ENCODE measurements at places on chromosomes 11 and 22. TPM values are rescaled to one million over a fixed set of nuclear protein-coding genes. Genes with fewer than 3 reads are reported as not detected.

Gene OR10D3
- not detected for total RNA-seq

Gene FZD4
- not detected for total RNA-seq

Gene OR8D4
- total RNA-seq: not detected

Gene APOL6
- total RNA-seq: 7.7 TPM

Gene NXPE2
- not detected for total RNA-seq

Gene MRGPRX3
- total RNA-seq: not detected

Gene ARHGAP42
- 3.1 TPM for total RNA-seq

Gene CHRM4
- 0.42 TPM for total RNA-seq

Gene KCNK4
- total RNA-seq: 0.44 TPM

Gene RTN4RL2
- 0.24 TPM for total RNA-seq

Gene MFNG
- 86.1 TPM for total RNA-seq

Gene MS4A12
- total RNA-seq: not detected

Gene OTOG
- not detected for total RNA-seq

Gene SCGB2A2
- not detected for total RNA-seq

Gene SLC5A1
- total RNA-seq: not detected

Gene MMP8
- not detected for total RNA-seq

Gene PRR33
- 0.16 TPM for total RNA-seq

Gene IGLL1
- not detected for total RNA-seq

Gene C22orf42
- total RNA-seq: not detected

Gene SHANK3
- not detected for total RNA-seq

Gene MMP1
- not detected for total RNA-seq

Gene P2RY2
- 0.22 TPM for total RNA-seq

Gene CASP5
- total RNA-seq: not detected

Gene ARFGAP2
- total RNA-seq: 145 TPM

Gene LMNTD2
- 8.6 TPM for total RNA-seq
